Gastrocnemius medialis (tissue), 4 donors: ENCODE measurements at places on chromosomes 2 and 18.
A peak's percentile ranks its signal among the peaks of the same experiment; 100 is the strongest.

DNA sequence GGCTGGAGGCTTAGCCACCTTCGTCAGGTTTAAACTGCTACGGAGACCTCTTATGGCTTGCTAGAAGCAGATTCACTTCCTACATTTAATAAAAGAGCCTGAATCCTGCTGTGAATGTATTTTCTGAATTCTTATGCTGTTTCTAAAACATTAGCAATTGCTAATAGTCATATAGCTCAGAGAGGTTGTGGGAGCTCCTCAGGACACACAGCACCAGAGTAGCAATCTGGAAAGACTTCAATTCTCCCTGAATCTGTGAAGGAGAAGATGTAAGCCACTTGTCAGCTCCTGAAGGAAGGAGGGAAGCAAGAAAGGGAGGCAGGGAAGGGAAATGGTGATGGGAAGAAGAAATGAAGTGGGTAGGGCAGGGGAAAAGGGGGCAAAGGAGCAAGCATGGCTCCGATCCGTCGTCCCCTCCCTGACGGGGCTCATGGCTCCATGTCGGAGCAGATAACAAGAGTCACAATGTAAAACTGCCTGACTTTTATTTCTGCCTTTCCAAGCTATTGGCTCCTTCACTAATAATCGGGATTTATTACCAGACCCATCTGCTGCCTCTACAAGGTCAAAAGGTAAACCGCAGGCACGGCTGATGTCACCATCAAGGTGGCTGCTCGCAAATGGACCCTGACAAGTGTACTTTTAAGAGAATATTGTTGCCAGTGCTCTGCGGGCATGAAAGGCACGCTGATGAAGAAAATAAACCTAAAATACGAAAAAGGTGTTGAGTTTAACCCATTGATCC is 656.0 kb upstream of the SALL3 start:
- H3K36me3 ChIP-seq = no peaks in the 10 kb centered on the region
- DNase-seq = no peak
- no peak overlapping the region for H3K27ac ChIP-seq
- no peaks in the 10 kb centered on the region for H3K4me1 ChIP-seq
- no peaks in the 10 kb centered on the region for H3K27me3 ChIP-seq

DNA sequence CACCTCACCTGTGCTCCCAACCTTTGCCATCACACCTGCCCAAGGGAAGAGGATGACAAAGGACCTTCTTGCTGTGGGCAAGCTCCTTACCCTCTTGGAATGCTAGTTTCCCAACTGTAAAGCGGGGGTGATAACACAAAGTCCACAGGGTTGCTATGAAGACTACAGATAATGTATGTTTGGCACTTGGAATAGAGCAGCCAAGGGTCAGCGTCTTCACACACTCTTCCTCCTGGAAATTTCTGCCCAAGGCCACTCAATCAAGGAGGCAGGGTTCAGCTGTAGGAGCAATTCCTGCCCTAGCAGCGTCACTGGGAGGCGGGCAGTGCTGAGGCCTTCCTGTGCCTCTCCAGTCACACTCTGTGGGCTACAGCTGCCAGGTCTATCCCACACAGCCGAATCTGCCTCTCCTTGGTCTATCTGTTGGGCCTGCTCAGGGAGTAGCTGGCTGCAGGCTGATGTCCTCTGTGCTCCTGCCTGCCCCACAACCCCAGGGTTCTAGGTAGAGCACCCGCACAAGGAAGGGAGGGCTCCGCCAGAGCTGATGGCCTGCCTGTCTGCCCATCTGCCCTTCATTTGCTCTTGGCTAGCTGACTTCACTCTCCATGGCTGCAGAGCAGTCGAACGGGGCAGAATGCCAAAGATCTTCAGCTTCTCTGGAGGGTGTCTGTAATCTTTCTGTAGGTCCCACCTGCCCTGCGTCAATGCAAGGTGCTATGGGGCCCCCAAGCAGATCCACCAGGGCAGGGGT is 91.9 kb downstream of the MRO start:
- no peaks in the 10 kb centered on the region for H3K27me3 ChIP-seq
- H3K4me1 ChIP-seq = peaks cover 9% of the 10 kb centered on the region
- no peaks in the 10 kb centered on the region for H3K36me3 ChIP-seq
- no peak overlapping the region for H3K4me3 ChIP-seq
- no peak overlapping the region for H3K27ac ChIP-seq

GRCh38 chr2:37669446-37669845 is 2.0 kb downstream of the CDC42EP3 start:
- peak overlapping the region; percentile 99 for H3K27ac ChIP-seq
- H3K4me3 ChIP-seq = peak overlapping the region; percentile 96
- H3K36me3 ChIP-seq = no peaks in the 10 kb centered on the region

DNA sequence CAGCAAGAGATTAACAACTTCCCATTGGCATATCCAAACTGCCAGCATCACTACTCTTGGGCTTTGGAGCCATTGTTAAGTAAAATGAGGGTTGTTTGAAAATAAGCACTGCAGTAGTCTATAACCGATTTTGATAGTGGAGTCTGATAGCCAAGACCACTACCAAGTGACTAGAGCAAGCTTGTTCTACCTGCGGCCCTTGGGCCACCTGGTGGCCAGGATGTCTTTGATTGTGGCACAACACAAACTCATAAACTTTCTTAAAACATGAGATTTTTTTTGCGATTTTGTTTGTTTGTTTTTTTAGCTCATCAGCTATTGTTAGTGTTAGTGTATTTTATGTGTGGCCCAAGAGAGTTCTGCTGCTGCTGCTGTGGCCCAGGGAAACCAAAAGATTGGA is 11.0 kb downstream of the UBE2E3 start:
- no peak for DNase-seq
- H3K4me1 ChIP-seq = peaks cover 46% of the 10 kb centered on the region
- no peak overlapping the region for H3K27ac ChIP-seq
- no peak overlapping the region for H3K4me3 ChIP-seq
- H3K36me3 ChIP-seq = no peaks in the 10 kb centered on the region

- DNase-seq = no peak
- no peaks in the 10 kb centered on the region for H3K4me1 ChIP-seq
- H3K27me3 ChIP-seq = no peaks in the 10 kb centered on the region
- H3K36me3 ChIP-seq = no peaks in the 10 kb centered on the region
- no peak overlapping the region for H3K27ac ChIP-seq
Observed at GRCh38 chr2:18637196-18637595, 47.8 kb upstream of the NT5C1B start.

- DNase-seq = no peak
- H3K36me3 ChIP-seq = no peaks in the 10 kb centered on the region
- peaks cover 4% of the 10 kb centered on the region for H3K4me1 ChIP-seq
- H3K27me3 ChIP-seq = peaks cover 9% of the 10 kb centered on the region
Observed at GRCh38 chr18:5627776-5628511, 84.1 kb upstream of the EPB41L3 start.
